ENCODE measurements at places on chromosomes 4 and X.

GRCh38 chrX:43474321-43474720, 181.8 kb upstream of the MAOA start:
- no peak for DNase-seq

DNA sequence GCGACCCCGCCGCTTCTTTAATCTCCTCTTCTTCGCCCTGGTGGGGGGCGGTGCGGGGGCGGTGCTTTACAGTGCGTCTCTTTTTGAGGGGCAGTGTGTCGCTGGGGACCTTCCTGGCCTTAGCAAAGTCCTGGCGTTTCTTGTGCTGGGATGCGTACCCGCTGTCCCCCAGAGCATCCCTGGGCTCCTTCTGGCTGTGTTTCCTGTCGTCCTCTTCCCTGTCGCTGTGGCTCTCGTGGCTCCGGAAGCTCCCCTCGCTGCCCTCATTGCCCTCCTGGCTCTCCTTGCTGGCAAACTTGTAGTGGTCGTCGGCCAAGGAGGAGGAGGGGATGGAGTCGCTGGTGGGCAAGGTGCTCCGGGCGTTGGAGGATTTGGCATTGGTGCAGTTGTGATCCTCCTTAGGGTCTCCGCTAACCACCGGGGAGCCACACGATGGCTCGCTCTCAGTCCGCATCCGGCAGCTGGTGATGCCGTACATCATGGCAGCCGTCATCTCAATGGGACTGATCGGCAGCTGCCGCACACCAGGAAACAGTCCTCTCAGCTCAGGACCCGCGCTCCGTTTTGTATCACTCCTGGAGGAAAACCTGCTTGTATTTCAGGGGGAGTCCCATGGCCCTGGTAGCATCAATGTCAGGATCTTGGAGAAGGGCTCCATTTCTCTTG, 30.4 kb upstream of the TMSB15A start:
- DNase-seq, result no peak

- DNase-seq, result no peak
Measured at GRCh38 chr4:55055529-55055928, 69.9 kb downstream of the KDR start.

DNA sequence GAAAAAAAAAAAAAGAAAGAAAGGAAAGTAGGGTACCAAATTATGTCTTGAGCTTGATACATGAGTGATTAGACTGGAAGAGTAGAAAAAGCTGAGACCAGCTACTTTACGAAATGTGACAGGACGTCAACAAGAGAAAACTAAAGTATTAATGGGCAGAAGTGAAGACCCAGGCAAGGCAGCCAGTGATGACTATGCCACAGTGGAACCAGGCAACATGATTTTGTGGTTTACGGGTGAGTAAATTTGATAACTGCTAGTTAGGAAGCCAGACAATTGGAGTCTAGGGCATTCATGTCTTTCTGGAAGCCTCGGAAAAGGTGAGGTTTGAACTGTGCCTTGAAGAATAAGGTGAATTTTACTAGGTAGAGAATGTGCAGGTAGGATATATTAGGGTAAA, 326.4 kb downstream of the TENM3 start:
- DNase-seq, result no peak

DNA sequence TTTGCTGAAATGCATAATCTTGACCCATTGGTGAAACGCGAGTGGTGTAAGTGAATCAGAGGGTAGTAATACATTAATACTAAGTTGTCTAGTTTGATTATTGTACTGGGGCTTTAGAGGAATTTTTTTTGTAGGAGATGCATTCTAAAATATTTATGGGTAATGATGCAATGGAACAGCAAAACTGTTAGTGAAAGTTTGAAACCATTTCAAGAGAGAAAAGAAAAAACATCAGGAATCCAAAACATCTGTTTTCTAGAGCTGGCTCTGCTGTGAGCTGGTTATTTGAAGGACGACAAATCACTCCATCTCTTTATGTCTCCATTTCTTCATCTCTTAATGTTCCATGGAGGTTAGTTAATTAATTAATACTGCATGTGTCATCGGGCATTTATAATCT, 351.9 kb upstream of the FAT1 start:
- DNase-seq, result no peak

- DNase-seq, result no peak
Measured at GRCh38 chr4:57405359-57405758, 295.2 kb upstream of the IGFBP7 start.

GRCh38 chr4:15318621-15319348, 109.0 kb upstream of the C1QTNF7 start:
- no peak for DNase-seq

DNA sequence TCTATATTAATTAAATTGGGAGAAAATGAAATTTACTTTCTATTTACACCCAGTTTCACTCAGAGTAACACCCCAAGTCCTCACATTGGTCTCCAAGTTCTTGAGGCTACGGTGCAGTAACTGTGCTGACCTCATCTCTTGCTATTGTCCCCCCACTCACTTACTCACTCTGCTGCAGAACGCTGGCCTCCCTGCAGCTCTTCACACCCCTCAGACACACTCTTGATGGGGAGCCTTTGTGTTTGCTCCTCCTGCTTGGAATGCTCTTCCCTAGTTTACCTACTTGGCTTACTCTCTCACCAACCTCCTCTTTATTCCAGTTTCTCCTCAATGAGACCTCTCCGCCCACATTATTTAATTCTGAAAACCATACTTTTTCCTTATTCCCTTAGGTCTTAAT, 22.2 kb upstream of the SPARCL1 start:
- no peak for DNase-seq

DNA sequence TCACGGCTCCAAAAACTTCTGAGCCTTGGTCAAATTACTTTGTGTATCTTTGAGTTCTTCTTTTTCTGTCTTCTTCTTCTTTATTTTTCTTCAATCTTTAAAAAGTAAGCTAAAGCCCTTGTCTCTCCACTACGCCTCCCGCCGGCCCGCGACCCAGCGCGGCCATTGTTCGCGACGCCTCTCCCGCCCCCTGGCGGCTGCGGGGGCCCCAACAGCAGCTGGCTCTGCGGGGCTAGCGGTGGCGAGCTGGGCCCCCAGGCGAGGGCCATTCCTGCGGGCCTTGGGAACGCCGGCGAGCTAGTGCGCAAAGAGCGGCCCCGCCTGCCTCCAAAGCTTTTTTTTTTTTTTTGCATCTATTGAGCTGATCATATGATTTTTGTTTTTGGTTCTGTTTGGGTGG, 119.1 kb downstream of the TGIF2LX start:
- DNase-seq, result no peak

DNA sequence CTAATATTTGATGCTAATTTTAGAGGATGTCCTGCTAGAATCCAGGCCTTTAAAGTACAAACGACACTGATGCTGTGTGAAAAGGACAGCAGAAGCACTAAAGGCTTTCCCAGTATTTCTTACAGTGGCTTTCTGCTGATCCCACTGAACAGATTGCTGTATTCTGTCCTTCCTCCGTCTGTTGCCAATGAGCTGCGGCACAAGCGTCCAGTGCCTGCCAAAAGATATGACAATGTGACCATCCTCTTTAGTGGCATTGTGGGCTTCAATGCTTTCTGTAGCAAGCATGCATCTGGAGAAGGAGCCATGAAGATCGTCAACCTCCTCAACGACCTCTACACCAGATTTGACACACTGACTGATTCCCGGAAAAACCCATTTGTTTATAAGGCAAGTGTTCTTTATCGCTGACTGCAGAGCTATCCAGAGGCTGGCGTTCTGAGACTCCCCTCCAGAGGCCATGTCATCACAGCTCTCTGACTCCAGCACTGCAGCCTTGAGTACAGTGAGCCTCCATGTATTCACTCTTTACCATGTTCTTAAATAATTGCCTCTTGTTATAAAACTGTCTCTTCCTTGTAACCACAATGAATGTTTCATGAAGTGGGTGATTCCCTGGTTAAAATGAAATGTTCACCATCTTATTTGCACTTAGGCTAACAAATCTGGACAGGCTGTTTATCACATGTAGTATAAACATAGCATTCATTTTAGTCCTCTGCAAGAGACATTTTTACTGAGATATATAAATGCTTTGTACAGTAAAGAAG, 43.6 kb downstream of the GUCY1B1 start:
- DNase-seq, result no peak

GRCh38 chr4:13367244-13367643, 116.9 kb downstream of the RAB28 start:
- DNase-seq, result no peak

- DNase-seq, result no peak
Measured at GRCh38 chrX:133580625-133581024, 165.3 kb upstream of the GPC4 start.

DNA sequence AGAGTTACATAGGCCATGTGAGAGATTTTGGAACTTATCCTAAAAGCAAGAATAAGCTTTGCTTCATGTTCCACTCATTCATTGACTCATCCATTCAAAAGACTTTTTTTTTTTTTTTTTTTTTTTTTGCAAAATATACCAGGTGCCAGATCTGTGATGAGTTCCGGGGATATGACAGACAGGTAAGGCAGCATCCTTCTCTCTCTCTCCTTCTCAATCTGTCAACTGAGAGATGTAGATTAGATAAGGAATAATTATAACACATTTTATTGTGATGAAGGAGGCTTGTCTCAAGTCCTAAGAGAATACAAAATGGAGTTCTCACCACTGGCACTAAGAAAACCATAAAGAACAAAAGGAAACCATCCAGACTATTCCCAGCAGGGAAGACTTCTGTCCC, 190.2 kb upstream of the CPEB2 start:
- DNase-seq, result no peak

DNA sequence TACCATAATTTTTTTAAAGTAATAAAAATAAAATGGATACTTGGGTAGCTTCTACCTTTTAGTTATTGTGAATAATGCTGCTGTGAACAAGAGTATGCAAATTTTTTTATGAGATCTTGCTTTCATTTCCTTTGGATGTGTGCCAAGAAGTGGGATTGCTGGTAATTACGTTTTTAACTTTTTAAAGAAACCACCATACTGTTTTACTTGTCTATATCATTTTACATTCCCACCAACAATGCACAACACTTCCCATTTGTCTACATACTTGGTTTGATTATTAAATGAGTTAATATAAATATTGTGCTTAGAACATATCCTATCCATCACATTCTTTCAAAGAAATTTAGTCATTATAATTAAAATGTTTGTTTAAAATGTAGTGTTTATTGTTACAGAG, 3.9 kb upstream of the SULT1B1 start:
- DNase-seq, result no peak

All from activated T-helper 9 cell treated with anti-CD3 and anti-CD28 coated beads, Interleukin-2, amount 50 U/mL, for 16 hours (primary cell).